Psoas muscle (tissue), 8 donors: ENCODE measurements at places on chromosomes 4 and X. TPM values are rescaled to one million over a fixed set of nuclear protein-coding genes. Genes with fewer than 3 reads are reported as not detected.

- DNase-seq, result no peak
Measured at GRCh38 chr4:109562457-109563239, 2.6 kb downstream of the MCUB start.

DNA sequence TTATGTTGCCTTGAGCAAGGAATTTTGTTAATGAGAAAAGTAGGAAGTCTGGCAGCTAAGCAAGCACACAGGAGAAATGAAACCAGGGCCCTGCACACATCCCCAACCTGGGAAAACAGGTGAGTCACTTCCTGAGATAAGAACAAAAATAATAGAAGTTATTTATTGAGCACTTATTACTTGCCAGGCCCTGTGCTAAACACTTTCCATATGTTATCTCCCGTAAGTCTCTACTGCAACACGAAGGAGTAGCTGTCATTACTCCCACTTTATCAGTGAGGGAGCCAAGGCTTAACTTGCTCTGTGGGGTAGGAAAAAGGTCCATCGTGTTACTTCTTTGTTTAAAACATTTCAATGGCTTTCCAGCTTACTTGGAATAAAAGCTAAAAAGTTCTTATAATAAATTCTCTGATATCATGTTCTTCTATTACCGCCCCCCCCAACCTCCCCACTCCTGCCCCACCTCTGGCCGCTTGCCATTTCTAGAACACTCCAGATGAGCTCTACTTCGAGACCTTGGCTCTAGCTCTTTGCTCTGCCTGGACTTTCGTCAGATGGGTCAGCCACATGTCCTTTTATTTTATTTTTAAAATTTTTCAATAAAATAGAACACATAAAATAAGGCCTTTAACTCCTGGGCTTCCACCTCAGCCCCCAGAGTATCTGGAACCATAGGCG, 36.3 kb upstream of the PLAC8 start:
- DNase-seq, result no peak

GRCh38 chrX:7582191-7582590, 260.8 kb upstream of the VCX start:
- DNase-seq, result no peak

The PRDM8 gene
- total RNA-seq, result 0.32 TPM
